ENCODE measurements at places on chromosomes 6 and 20.
A peak's percentile ranks its signal among the peaks of the same experiment; 100 is the strongest.

DNA sequence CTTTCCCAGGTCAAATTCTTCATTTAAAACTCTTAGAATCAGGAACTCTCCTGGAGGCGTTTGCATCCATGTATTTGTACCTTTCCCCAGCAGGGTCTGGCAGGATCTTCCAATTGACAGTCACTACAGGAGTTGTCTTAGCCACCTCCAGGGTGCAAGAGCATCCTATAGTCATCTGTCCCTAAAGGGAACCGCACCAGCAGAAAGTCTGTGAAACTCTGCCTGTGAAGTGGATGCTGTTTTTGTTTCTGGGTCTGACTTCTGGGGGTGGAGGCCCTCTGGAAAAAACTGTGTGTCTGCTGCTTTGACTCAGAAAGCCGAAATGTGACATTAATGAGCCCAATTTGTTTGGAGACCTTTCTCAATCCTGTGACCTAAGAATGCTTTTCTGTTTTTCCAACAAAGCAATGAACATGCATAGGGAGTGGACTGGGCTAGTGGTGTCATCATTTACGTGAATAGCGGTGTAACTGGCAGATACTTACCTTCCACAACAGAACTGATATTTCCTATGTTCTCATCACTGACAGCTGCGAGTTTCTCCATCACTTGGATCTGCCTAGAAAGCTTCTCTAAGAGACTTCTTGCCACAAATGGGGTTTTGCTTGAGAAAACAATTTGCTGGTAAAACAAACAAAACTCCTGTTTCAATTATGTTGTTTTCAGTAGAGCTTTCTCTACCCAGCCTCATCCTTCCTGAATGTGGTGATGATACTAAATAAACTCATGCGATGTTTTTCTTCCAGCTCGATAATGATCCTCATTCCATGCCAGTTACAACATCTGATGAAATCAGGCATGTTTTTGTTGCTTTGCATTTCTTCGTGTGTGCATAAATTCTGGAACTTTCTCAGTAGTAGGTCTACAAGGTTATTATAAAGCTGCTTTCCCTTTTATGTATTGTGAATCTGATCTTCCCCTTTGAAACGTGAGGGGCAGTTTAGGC, 33.3 kb upstream of the ARMH2 start:
- DNase-seq = no peak

DNA sequence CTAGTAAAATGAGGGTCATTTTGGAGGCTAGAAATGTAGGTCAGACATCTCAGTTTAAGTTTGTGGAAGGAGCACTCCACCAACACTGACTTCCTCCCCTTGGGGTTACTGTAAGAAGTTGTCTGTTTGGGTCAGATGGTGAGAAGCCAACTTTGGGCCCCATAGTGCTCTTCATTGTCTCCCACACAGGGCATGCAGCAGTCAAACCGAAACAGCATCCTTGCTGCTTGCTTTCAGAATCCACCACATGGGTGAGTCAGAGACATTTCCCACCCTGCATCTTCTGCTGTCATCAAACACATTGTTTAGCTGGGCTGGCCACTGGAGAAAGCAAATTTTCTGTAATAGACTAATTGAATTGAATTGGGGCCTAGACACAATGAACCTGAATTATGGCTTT, 16.8 kb downstream of the IL17F start:
- DNase-seq = no peak

GRCh38 chr20:15342991-15343523, 1005.6 kb upstream of the FLRT3 start:
- no peak for DNase-seq

DNA sequence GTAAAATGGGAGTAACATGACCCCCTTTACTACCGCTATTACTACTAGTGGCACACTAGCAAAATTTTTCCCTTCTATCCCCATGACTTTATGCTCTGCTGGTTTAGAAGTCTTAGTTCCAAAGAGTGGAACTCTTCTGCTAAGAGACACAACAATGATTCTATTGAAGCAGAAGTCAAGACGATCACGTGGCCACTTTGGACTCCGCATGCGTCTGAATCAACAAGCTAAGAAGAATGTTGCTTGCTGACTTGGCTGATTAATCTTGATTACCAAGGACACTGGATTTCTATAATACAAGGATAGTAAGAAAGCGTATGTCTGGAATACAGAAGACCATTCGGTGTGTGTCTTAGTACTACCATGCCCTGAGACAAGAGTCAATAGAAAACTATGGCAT, 244.7 kb upstream of the BTBD3 start:
- no peak for DNase-seq

DNA sequence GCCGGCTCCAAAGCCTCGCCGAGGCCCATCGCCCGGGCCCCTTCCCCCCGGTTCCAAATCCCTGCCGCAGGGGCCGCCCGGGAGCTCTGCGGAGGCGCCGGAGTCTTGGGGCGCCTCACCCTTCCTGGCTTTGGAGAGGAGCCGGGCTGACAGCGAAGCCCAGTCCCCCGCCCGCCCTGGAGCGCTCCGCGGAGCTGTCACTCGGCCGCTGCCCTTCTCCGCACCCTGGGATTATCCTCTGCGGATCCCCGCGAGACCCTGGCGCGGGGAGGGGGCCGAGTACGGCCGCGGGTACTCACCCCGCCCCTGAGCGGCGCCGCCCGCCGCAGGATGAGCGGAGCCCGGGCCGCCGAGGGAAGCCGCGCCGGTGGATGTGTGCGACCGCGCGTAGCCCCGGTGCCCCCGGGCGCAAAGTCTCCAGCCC, 343 bp downstream of the SNAP91 start:
- DNase-seq = no peak

DNA sequence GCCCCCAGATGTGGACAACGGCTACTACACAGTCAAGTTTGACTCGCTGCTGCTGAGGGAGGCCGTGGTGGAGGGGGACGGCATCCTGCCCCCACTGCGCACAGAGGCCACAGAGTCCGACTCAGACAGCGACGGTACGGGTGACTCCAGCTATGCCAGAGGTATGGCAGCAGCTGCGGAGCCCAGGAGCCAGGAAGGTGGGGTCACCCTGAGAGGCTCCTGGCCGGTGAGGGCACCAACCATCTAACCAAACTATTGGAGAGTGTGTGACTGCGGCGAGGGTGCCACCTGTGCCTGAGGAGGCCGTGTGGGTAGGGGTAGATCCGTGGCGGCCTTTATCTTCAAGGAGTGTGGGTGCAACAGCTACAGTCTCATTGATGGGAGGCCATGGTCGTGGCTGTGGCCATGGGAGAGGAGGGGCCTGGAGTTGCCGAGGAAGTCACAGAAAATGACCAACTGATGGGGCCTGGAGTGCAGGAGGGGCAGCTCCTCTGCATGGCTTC, 2.8 kb upstream of the LIME1 start:
- no peak for DNase-seq

GRCh38 chr20:10423735-10424134, 10.3 kb downstream of the MKKS start:
- no peak for DNase-seq

GRCh38 chr6:40436685-40437604, 150.2 kb downstream of the LRFN2 start:
- DNase-seq = no peak

- DNase-seq = no peak
Measured at GRCh38 chr20:33984182-33984719, 9.5 kb upstream of the RALY start.

- DNase-seq = no peak
Measured at GRCh38 chr6:69005199-69005598, 370.1 kb downstream of the ADGRB3 start.

DNA sequence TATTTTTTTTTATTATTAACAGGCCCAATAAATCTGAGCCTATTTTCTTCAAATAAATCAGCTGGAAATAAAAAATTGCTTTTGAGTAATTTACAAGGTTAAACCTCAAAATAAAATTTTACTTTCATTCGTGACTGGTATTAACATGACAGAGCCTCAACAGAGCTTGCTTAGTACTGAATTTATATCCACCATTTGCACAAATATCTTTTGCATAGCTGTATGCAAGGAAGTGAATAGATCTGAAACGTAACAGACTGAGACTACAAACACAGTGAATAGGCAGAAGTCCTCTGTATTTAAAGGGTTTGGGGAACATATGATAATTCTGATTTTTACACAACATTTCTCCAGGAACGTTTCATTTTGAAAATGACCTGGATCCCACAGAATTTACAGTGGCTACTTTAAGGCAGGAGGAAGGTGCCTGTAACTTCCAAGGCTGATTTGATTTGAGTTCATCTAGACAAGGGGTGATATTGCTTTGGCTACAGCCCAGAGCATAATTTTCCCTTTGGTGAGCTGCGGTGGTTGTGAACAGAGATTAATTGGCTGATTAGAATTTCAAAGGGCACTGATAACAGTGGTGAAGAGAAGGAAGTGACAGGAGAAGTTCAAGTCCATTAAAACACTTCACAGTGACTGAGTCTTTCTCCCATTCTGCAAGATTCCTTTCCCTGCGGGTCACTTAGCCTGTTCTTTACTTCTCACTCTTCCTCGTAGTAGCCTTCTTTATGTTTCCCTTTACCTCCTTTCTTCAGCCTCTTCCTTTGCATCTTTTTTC, 121.2 kb upstream of the SASH1 start:
- no peak for DNase-seq

- no peak for DNase-seq
Measured at GRCh38 chr6:77656999-77657764, 4.3 kb downstream of the MEI4 start.

GRCh38 chr6:168410035-168410434, 30.9 kb upstream of the SMOC2 start:
- DNase-seq = no peak

GRCh38 chr6:54515013-54515412, 206.8 kb downstream of the TINAG start:
- DNase-seq = no peak

DNA sequence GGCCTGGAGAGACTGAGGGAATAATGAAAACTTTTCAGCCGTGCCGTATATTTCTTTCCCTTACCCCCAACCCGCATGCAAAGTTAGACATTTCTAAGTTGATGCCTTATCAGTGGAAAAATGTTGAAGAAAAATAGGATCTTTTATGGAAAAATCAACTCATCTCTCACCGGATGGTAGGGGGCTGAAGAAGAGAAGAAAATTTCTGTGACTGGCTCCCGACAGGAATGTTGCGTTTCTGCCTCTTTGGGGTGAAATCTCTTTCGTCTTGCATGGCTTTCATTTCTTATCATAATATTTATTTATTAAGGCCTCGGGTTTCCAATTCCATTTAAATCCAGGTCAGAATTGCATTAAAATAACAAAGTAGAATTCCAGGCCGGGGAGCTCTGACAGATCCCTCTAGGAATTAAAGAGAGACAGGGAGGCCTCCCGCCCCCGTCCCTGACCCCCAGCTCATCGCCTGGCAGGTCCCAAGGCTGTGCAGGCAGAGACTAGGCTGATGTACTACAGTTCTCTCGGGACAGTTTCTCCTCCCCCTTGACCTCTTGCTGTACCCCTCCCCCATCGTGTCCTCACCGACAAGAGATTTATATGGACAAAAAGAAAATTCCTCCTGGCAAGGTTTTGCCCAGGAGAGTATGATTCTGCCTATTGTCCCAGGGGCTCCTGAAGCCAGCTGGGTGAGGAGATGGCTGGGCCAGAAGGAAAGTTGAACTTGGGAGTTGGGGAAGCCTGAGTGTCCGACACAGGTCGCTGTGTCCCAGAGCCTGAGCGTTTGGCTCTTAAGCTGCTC, 1.3 kb downstream of the SCUBE3 start:
- no peak for DNase-seq

- DNase-seq = no peak
Measured at GRCh38 chr6:23349521-23350147, 776.4 kb upstream of the NRSN1 start.

GRCh38 chr6:76888351-76888750, 574.9 kb downstream of the HTR1B start:
- DNase-seq = no peak

- no peak for DNase-seq
Measured at GRCh38 chr6:152701863-152702401, 4.2 kb downstream of the MYCT1 start.

GRCh38 chr20:38032585-38033329, 499 bp downstream of the TTI1 start:
- DNase-seq = no peak

- DNase-seq = no peak
Measured at GRCh38 chr6:167314180-167314821, 10.6 kb upstream of the TTLL2 start.

GRCh38 chr20:48532028-48532427, 295.8 kb downstream of the PREX1 start:
- no peak for DNase-seq

DNA sequence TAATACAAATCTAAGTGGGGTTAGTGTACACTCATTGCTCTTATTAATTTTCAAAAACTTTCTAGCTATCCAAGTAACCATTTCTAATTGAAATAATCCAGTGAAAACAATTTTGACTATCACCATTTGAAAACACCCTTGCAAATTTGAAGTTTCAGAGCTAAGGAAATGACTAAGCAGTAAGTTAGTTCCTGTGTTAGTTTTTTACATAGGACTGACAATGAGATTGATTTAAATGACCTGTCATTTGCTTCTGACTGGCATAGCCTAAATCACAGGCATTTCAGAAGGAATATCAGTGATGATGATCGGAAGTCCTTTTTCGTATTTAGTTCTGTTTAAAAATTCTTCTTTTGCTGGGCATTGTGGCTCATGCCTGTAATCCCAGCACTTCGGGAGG, 27.0 kb downstream of the STK4 start:
- no peak for DNase-seq

DNA sequence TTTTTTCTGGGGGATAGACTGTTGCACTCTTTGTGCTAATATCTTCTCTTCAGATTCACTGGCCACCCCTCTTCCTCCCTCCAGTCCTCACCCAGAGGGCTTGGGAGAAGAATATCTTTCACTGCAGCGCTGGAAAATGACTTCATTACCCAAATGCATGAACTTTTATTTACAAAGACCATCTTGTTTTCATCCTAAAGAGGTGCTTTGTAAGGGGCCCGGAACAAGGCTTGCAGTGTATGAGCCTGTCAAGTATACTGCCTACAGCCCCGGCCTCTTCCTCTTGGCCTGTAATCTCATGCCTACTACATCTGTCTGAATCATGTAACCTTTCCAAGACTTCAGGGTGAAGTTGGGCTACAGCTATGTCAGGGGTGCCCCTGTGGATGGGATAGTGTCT, 554 bp upstream of the LAMA4 start:
- DNase-seq = no peak

- DNase-seq = peak; percentile 70
Measured at GRCh38 chr6:125986301-125987025, at the start of gene TRMT11. Gene TRMT11, plus strand, starts transcription at chr6:125986540. Its CDS starts 11 bp downstream, at chr6:125986551.

DNA sequence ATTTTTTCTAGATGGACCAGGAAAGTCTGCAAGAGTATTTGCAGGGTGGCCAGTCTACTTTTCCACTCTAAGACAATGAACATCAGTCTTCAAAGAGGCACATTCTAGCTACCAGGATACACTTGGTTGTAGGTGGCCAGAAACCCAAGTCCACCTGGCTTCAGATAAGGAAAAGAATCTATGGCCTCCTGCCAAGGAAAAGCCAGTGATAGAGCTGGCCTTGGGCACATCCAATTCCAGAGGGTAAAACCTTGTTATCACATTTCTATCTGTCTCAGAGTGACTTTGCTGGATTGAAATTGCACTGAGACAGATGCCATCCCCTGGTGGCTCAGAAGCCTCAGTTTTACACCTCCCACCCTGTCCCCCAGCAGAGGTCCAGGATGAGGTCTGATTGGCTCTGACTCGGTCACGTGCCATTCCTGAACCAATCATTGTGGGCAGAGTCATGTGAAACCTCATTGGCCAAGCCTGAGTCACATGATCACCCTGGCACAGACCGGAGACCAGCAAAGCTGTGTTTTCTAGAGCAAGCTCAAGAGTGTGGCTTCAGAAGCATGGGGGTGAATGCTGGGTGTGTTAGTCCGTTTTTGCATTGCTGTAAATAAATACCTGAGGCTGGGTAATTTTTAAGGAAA, 497.4 kb upstream of the SULF2 start:
- DNase-seq = no peak

GRCh38 chr20:61391812-61392520, 139.9 kb downstream of the CDH4 start:
- no peak for DNase-seq

Measured in naive B cell (primary cell).